ENCODE measurements at places on chromosomes 12 and 14. TPM values are rescaled to one million over a fixed set of nuclear protein-coding genes. Genes with fewer than 3 reads are reported as not detected.

Gene KLRC2
- not detected for total RNA-seq

Gene DYRK2
- total RNA-seq: 66.4 TPM

Gene NANOG
- total RNA-seq: not detected

Gene ASB8
- 44.7 TPM for total RNA-seq

Gene TDP1
- total RNA-seq: 79.6 TPM

Gene SMCO3
- not detected for total RNA-seq

Gene OAS3
- total RNA-seq: 204 TPM

Gene DIO2
- total RNA-seq: not detected

Gene KRT85
- total RNA-seq: not detected

Gene TESPA1
- 136 TPM for total RNA-seq

Gene PTGER2
- 60.4 TPM for total RNA-seq

Gene SIVA1
- total RNA-seq: 135 TPM

Gene LTB4R
- total RNA-seq: 26.6 TPM

Gene TAS2R13
- 1.0 TPM for total RNA-seq
